ENCODE measurements at places on chromosomes 3 and 15. TPM values are rescaled to one million over a fixed set of nuclear protein-coding genes. Genes with fewer than 3 reads are reported as not detected.

The FBLN2 gene
- not detected for total RNA-seq

The RHCG gene
- not detected for total RNA-seq

The PRTG gene
- total RNA-seq: not detected

The LTF gene
- not detected for total RNA-seq

The TGM4 gene
- not detected for total RNA-seq

Measured in activated T-helper 1 cell treated with anti-CD3 and anti-CD28 coated beads, Interleukin-12 subunit alpha, Interleukin-12 subunit beta, Interleukin-2, Interleukin-4 antibody, amounts not matched to agents 30 ng/mL and 10 ng/mL and 1 ng/mL, durations not matched to agents 14 hours and 24 hours and 36 hours (primary cell).